ENCODE measurements at places on chromosomes 2 and 18.

DNA sequence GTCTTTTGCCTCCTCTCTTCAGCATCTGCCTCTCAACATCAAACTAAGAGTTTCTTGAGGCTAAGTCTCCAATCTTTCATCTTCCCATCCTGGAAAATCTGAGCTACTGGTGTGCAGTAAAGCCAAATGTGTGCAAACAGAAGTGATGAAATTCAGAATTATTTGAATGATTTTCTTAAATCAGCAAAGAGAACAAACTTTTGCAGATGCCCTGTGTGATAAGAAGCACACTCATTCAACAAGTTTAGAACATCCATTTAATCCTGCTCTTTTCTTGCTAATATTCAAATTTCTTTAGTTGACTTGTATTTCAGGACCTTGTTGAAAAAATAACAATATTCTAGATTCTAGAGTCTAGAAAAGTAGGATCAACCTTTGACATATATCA is 1374.9 kb upstream of the CELF4 start:
- no peak for DNase-seq

DNA sequence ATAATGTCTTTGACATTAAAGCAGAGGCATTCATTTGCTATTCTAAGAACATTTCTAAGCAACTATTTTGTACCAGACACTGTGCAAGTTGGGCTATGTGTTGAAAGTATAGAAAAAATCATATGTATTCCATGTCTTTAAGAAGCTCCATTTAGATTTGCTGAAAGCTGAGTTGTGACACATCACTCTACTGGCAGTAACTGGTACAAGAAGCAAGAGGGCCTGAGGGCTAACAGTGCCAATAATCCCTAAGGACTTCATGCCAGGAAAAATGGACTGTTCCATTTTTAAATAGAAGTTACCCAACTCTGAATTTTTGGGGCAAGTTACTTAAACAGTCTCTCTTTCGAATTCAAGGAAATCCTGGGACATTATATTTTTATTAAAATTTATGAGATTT is 178.7 kb downstream of the SRBD1 start:
- DNase-seq = no peak

DNA sequence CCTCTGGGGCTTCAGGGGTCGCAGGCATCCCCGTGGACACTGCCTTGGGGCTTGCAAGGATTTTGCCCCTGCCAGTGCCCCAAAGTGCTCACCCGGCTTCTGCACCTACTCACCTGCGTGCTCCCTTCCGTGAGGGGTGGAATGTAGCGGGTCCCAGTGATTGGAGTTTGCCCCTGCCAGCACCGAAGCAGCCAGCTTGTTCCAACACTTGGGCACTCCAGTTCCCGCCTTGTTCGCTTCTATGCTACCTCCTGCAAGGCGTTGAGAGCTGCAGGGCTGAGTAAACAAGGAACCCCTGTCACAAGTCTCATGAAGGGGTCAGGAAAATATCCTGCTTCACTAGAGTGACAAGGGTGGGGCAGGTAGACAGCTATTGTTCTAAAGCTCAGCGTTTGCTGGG is 631.5 kb downstream of the EPHA4 start:
- no peak for DNase-seq

GRCh38 chr2:21792571-21792970 is 668.8 kb downstream of the TDRD15 start:
- no peak for DNase-seq

- DNase-seq = no peak
Observed at GRCh38 chr2:88016960-88017779, 823 bp upstream of the RNU2-63P start.

GRCh38 chr2:75565472-75566462 is 5.0 kb upstream of the EVA1A start:
- DNase-seq = no peak

DNA sequence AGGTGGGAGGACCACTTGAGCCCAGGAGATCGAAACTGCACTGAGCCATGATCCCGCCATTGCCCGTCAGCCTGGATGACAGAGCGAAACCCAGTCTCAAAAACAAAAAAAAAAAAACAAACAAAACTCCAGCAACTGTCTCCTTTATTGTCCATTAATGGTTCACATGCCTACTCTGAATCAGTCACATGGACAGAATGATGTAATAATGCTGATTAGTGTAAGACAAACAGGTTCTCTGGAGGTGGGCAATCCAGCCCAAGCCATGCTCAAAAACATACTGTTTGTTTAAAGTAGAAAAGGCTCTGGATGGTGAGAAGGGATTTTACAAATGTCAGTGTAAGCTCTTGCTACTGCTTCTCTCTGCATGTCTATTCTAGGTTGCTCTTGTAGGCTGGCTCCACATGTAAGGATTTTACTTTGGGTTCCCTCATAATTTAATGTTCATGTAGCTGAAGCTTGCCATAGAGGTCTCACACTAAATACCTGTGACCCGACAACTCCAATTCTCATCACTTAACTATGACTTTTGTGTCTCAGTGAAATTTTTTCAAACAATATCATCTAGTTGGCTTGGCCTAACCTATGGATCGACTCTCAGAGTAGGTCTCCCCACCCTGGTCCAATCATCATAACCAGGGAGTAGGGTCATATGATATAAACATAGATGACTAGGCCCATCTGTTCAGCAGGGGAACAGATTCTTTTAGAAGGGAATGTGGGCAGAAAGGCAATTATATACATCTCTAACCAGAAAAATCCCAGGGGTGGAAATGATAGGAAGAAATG is 83.9 kb upstream of the SLC39A10 start:
- no peak for DNase-seq

DNA sequence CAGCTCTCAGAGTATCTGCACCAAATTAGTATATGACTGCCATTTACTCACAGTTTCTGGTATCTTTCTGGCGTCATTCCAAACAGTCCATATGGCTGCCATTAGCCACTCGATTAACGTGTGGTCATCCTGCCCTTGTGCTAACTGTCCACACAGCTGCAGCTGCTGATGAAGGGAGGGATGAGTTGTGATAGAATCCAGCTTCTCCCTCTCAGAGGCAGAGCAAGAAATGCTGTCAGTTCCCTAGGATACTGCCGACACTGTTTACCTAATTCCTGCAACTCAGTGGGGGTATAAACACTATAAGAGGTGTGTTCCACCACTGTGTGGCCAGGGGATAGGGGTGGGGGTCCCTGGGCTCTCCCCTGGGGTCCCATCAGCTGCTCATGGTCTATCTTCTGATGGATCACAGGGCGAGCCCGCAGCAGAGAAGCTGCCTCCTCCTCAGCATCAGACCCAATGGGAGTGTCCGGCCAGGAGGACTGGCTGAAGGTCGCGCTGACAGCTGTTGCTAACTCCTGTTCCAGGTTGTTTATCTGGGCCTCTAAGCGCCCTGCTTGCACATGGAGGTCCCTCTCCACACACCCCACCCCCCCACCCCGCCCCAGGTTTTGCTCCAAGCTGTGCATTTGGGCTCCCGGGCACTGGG is 17.3 kb upstream of the KLHL23 start:
- peak; percentile 23 for DNase-seq

DNA sequence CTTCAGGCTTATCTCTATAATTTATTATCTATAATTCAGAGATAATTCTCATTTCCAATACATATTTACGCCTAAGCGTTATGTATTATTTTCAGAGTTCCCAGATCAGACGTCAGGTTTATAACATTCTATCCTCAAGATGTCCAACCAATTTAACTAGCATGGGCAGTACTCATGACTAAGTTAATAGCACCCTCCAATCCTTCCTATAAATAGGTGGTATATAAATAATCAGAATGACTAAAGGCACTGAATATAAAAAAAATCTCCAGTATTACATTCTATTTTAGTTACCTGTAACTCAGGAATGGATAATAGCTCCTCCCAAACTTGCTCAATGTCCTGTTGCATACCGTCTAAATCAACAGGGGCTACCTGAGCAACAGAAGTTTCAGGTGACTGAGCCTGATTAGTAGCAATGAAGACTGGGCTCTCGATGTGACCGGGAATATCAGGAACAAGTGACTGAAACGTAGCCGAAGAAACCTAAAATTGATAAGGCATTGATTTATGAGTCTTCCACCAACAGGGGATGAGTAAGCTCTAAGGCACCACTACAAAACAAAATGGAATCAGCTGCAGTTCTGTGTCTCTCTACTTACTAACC is 19.6 kb downstream of the HNRNPA3 start:
- no peak for DNase-seq

DNA sequence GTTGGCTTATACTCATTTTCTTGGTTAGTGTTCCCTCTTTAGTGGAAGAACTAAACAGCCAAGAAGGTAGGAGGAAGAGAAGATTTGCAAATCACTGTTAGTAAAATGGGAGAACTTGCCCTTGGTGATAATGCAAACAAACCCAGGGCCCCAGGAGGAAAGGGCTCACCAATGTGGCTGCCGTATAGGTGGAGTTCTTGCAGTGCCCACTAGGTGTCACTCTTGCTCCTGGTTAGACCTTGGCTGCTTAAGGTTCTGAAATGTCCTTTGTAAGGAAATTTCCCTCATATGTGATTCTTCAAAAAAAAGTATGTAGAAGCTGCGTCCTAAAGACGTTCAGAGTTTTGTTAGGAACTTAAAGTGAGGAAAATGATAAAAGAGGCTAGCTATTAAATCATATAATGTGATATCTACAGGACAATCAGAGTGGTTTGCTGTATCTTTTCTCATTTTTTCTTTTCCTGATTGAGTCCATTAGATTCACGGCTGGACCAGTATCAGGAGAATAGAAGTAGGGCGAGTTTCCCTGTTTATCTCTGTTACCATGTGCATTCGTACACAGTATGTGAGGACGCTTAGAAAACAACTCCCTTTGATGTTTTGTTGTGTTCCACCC is 48.6 kb downstream of the RPIA start:
- peak; percentile 40 for DNase-seq

DNA sequence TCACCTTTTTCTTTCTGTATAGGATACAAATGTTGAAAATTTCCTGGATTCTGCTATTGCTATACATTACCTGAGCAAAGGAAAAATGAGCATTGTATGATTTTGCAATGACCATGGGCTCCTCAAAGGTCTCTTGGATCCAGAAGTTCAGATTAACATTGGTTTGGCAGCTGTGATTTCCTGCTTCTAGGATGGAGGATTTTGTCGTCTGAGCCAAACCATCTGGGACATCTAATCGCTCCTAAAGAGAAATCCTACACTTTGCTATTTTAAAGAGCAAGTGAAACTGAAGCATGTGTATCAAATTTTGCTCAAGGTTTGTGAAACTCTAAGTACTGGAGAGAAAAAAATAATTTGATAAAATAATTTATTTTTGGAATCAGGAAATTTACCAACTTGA is 115.1 kb upstream of the ST6GAL2 start:
- no peak for DNase-seq

DNA sequence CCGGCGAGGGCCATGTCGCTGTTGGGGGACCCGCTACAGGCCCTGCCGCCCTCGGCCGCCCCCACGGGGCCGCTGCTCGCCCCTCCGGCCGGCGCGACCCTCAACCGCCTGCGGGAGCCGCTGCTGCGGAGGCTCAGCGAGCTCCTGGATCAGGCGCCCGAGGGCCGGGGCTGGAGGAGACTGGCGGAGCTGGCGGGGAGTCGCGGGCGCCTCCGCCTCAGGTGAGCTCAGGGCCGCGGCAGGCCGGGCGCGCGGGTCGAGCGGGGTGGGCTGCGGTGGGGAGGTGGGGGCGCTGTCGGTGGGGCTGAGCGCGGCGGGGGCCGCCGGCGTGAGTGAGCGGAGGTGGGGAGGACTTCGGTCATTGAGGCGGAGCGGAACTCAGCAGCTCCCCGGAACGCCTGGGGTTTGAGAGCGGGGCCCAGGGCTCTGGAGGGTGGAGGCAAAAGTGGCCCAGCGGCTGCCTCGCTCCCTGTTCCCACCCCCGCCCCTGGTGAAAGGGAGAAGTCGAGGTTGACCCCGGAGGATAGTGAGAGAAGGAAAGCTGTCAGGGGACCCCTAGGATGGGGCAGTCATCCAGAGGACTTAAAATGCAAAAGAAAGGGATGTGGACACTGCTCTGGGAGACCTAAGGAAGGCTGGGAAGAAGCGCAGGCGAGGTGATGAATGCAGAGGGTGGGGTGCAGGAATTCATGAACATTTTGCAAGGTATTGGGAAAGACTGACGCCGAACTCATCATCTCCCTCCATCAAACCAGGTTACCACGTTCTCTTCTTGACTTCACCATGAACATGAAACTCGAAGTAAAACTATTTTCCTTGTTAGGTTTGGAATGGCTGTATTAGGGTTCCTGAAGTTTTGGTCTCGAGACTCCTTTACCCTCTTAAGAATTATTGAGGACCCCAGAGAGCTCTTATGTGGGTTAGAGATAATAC is 633 bp downstream of the MALT1 start:
- no peak for DNase-seq

DNA sequence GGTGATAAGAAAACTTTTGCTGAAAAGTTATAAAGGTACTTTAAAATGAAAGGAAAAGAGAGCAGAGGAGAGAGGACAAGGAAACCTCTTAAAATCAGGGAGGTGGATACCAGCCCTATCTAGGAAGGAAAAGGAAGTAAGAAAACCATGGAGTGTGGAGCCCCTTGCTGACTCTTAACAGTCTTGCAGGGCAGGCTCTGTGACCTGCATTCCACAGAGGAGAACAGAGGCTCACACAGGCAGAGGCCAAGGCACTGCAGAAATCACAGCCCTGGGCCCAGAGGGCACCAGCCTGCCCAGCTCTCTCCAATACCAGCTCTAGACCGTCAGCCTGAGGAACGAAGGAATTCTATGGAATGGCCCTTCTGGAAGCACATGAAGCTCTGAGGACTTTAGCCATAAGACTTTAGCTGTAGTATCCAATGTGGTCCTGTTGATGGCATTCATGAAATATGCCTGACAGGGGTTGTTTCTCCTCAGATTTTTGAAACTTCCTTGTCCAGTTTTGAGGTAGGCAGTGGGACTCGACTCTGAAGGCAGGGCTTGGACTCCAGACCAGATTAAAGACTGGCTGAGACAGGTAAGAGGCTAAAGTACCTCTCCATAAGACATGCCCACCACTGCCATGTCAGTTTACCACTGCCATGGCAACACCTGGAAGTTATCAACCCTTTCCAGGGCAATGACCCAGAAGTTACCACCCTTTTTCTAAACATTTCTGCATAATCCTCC is 216.3 kb downstream of the ANAPC1 start:
- peak; percentile 67 for DNase-seq

GRCh38 chr2:164242409-164242808 is 378.9 kb downstream of the GRB14 start:
- no peak for DNase-seq

- DNase-seq = no peak
Observed at GRCh38 chr2:199206536-199206935, 251.2 kb downstream of the SATB2 start.

DNA sequence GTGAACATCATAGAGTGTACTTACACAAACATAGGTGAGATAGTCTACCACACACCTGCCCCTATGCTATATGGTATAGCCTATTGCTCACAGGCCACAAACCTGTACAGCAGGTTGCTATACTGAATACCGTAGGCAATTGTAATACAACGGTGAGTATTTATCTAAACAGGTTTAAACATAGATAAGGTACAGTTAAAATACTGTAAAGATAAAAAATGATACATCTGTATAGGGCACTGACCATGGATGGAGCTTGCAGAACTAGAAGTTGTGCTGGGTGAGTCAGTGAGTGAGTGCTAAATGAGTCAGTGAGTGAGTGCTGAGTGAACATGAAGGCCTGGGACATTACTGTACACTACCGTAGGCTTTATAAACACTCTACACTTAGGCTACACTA is 267.0 kb upstream of the HS6ST1 start:
- DNase-seq = peak; percentile 50
